ENCODE measurements at places on chromosomes 12 and 14. TPM values are rescaled to one million over a fixed set of nuclear protein-coding genes. Genes with fewer than 3 reads are reported as not detected.

Gene PIANP
- total RNA-seq, result 8.7 TPM

Gene PDZRN4
- 1.8 TPM for total RNA-seq

Gene KIF5A
- total RNA-seq, result 16.9 TPM

Gene MGAT4C
- total RNA-seq, result under 0.01 TPM

Gene KRT77
- total RNA-seq, result not detected

Gene DPPA3
- total RNA-seq, result not detected

Gene CPNE6
- not detected for total RNA-seq

Gene JAG2
- total RNA-seq, result 4.2 TPM

Gene ANKRD33
- total RNA-seq, result not detected

Gene CIROP
- not detected for total RNA-seq

Gene TTC9
- 4.2 TPM for total RNA-seq

Gene KCNA5
- not detected for total RNA-seq

Gene LHX5
- 1.8 TPM for total RNA-seq

Gene VASH1
- total RNA-seq, result 72.0 TPM

Gene CHMP4A
- 44.7 TPM for total RNA-seq

Gene CLEC4D
- not detected for total RNA-seq

Gene ARID2
- 53.6 TPM for total RNA-seq

Gene PRH2
- total RNA-seq, result not detected

Gene RNF212B
- not detected for total RNA-seq

Gene CAPZA3
- not detected for total RNA-seq

Gene MYF6
- total RNA-seq, result not detected

Gene KCNJ8
- total RNA-seq, result 4.6 TPM
